CD4-positive, alpha-beta T cell treated with Interleukin-6 at 100 ng/mL for 8 hours (primary cell): ENCODE measurements at places on chromosomes 5 and 9.
A peak's percentile ranks its signal among the peaks of the same experiment; 100 is the strongest.

DNA sequence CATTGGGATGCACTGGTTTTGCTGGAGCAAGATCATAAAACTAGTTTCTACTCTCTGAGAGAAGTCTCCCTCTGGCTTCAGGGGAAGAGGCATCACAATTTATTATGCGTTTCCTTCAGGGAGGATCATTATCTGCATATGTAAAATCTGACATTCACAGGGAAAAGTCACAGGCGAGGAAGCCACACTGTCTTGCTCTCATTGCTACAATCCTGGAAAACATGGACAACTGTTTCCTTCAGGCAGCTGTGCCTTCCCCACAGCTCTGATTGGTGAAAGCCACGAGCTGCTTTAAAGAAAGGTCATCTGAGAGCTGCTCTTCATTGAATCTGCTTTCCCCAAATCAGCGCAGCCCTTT, 397.8 kb downstream of the MED10 start:
- no peak for DNase-seq

DNA sequence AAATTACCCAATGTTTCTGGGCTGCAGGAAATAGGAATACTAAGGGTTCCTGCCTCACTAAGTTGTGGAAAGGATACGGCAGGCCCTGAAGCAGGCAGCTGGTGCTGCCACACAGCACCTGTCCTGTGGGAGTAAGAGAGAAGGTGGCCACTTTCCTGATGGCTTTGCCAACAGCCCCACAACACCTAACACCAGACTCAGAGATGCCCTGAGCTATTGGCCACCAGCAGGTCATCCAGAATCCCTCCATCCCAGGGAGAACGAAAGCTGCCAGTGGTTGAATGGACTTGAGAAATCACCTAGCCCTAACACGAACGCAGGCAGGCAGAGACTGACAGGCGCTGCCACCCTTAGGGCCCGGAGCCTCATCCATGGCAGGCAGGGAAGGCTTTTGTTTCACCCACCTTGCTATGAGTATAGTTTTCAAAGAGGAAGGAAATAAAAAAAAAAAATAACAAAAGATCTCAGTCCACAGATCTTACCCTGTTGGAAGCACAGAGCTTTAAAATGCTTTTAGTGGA, 82.2 kb downstream of the DCP2 start:
- DNase-seq: no peak

DNA sequence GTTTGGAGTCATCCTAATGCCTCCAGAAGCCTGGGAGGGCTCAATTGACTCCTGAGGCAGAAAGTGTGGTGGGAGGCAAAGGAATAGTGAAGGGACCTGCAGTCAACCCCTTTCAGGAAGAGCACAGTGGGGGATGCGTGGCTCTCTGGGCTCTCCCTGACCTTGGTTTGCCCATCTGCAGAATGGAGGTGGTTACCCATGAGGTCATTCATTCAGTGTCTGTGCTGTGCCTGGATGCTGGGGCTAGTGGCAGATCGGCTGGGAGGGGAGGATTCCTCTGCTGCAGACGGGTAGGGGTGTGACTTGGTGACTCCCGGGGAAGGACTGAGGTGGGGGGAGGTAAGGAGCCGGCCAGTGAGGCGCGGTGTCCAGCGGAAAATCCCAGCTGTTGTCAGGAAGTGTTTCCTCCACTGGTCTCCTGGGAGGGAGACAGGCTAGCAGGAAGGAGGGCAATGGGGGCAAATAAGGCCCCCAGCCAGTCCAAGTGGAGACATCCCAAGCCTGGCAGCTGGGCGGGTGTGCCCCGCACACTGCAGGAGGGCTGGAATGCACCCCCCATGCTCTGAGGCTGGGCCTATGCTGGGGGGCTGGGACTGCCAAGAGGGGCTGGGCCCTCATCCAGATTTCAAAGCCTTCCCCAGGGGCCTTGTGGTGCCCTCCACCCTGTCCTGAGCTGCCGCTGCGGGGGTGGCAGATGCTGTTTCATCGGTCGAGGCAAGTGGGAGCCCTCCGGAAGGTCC, 10.9 kb downstream of the CXXC5 start:
- no peak for DNase-seq

DNA sequence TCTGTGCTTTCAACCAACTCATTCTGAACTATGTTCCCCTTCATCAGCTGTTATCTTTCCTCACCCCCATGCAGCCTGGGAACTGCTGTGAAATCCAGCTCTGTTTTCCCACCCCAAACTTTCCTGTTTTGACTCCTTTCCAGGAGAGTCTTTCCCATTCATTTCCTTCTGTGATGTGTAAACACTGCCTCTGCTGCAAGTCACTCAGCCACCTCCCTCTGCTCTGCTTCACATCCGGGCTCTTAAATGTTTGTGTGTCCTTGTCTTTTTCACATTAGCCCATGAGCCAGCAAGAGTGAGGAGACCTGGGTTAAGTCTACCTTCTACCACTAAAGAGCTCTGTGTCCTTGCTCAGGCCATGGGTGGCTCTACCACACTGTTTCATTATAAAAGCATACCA, 137.5 kb downstream of the ICE1 start:
- no peak for DNase-seq

GRCh38 chr5:88761269-88761850, 121.6 kb downstream of the MEF2C start:
- DNase-seq: no peak

GRCh38 chr9:81666123-81666522, 23.2 kb downstream of the TLE1 start:
- DNase-seq: no peak

DNA sequence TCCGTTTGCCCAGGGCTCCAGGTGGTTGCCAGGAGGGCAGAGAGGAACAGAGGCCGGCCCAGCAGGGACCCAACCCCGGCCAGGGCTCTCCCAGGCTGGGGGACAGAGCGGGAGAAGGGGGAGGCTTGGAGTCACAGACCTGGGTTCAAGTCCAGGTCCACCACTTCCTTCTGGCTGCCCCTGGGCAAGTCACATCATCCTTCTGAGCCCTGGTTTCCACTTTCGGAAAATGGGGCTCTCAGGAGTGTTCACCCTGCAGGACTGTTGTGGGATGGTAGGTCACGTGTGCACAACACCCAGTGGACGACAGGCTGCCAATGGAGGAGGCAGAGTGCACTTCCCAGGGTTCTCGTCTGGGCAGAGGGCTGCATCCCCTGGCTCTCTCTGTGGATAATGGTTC, 245.4 kb downstream of the PBX3 start:
- DNase-seq: no peak

DNA sequence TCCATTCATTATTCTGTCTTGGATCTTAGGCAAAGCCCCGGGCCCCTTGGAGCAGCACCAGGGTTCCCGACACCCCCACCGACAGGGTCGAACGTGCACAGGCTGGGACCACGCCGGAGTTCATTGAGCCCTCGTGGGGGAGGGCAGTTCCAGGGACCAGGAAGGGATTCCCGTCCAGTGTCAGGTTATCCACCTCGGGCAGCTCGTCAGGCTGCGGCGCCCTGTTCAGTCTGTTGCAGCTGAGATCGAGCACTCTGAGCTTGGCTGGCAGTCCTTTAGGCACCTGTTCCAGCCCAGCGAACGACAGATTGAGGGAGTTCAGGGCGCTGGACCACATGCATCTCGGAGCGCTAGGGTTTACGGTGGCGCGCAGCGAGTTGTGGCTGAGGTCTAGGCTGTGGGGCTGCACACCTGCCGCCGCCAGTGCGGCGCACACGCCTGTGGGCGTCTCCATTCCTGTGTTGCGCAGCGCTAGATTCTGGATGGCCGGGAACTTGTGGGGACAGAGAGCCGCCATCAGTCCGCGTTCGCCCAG, 1.1 kb downstream of the CD14 start:
- DNase-seq: peak; percentile 24

DNA sequence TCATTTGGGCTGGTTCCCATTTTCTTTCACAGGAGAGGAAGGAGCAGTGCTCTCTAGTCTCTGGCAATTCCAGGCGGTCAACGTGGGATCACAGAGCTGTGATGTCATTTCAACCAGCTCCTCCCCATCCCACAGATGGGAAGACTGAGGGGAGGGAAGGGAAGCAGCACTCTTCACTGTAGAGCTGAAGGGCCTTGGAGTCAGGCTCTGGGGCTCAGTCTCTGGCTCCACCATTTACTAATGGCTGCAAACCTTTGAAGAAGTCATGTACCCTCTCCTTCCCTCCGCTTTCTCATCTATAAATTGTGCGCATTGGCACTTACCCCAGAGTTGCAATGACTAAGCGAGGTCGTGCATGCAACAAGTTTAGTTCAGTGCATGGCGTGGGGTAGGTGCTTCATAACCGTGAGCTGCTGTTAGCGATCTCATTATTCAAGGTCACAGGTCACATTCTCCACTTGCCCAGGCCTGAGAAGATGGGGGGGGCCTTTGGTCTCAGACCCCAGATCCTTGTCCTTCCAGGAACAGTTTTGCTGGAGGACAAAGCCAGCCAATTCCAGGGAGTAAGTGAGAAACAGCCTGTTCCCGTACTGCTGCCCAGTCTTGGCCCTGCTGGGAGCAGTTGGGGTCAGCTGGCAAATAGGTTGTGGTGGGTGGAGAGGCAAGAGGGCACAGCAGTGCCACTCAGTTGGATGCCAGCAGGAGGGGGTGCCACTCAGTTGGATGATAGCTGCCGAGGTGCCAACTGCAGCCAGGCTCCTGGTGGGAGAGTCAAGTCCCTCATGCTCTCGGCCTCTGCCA, 136.7 kb downstream of the RGS3 start:
- DNase-seq: no peak

- no peak for DNase-seq
These were observed 17.8 kb upstream of the SHROOM1 start for GRCh38 chr5:132848270-132848669.

DNA sequence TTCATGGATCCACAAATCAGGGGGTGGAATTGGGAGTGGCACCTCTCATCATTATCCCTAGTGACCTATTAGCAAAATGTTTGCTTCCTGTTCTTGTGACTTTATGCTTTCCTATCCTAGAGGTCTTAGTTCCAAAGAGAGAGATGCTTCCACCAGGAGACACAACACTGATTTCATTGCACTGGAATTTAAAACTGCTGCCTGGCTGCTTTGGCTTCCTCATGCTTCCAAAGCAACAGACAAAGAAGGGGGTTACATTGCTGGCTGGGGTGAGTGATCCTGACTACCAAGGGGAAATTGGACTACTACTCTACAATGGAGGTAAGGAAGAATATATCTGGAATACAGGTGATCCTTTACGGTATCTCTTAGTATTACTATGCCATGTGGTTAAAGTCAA, 69.2 kb upstream of the SH3GL2 start:
- no peak for DNase-seq

DNA sequence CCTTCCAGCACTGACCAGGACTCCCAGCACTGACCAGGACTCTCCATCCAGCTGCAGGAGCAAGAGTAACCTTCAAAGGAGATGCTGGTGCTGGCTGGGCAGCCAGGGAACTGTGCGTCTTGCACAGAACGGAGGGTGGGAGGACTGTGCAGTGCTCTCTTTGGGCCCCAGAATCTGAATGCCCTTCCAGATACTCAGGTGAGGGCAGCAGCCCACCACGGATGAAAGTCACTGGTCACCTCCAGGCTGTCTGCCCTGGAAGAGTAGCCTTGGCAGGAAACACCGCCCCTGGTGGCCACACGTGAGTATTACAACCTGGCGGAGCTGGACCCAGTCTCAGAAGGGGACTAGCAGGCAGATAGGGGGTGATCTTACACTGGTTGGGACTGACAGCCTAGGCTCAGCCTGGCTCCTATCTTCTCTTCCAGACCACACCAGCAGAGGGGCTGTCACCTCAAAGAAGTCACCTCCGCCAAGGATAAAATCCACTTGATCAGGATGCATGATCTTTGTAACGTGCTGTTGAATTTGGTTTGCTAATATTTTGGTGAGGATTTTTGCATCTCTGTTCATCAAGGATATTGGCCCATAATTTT, 4.8 kb upstream of the SARDH start:
- peak; percentile 70 for DNase-seq

DNA sequence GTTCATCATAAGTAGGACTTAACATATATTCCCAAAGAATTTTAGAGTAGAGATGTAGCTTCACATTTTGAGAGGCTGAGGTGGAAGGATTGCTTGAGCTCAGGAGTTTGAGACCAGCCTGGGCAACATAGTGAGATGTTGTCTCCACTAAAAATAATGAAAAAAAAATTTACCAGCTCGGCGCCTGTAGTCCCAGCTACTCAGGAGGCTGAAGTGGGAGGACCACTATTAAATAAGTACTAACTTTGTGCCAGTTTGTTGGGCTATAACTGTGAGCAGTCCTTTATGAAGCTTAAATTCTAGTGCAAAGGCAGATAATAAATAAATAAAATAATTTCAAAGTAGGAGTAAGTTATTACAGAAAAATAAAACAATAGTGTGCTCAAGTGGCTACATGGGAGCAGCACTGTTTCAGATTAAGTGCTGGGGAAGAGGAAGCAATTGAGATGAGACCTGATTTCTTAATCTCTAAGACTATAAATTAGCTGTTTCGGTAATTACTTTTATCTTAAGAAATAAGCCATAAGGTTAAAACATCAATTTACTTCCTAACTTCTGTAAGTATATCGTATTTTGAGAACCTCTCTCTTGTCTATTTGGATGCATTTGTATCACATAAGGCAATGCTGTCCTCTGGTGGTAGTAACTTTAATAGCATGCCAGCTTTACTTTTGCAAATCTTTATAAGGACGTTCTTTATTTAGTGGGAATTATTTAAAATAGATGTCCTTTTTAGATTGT, 98.9 kb downstream of the CSNK1G3 start:
- DNase-seq: peak; percentile 37

- no peak for DNase-seq
These were observed 4.3 kb upstream of the FAM169A start for GRCh38 chr5:74870299-74871067.

DNA sequence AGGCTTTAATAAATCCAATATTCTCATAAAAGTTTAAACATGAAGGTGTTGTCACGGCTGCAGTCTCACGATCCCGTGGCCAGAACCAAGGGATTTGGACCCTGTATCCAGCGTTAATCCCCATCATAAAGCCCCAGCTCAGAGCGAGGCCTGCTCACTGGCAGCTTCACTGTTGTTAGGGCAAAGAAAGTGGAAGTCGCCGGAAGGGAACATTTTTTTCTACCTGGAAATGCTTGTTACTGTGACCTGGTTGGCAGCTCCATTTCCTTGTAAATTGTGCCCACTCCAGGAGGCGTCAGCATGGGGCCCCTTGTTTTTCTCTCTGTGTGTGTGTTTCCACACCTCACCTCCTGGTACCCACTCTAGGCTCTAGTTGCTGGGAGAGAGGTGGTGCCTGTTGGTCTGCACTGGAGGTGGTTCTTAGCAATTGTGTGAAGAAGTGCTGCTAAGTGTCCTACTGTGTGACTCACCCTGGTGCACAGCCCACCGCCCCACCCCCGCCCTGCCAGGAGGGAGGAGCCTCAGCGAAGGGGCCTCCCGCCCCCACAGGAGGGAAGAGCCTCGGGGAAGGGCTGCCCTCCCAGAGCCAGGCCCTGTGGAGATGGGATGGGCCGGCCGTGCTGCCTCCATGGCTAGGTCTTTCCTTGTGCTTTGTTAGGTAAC, 105.1 kb downstream of the EHMT1 start:
- no peak for DNase-seq

- DNase-seq: no peak
These were observed 20.8 kb downstream of the RGS3 start for GRCh38 chr9:113484258-113484730.

DNA sequence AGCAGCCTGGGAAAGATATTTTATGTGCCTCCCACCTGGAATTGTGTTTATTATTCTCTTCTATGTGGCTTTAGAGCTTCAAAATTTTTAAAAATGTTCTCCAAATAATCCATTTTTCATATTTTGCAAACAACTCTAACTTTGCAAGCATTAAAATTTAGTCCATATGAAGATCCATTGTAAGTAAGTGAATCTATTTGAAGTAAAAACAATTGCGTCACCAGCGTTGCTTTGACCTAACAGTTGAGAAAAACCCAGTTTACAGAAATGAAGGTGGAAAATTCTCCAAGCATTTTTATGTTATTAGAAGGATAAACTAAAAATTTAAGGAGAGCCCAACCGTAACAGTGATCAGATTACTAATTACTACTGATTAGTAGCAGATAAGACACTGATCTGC, 38.9 kb upstream of the TLX3 start:
- no peak for DNase-seq
